ENCODE measurements at places on chromosomes 4 and X.

DNA sequence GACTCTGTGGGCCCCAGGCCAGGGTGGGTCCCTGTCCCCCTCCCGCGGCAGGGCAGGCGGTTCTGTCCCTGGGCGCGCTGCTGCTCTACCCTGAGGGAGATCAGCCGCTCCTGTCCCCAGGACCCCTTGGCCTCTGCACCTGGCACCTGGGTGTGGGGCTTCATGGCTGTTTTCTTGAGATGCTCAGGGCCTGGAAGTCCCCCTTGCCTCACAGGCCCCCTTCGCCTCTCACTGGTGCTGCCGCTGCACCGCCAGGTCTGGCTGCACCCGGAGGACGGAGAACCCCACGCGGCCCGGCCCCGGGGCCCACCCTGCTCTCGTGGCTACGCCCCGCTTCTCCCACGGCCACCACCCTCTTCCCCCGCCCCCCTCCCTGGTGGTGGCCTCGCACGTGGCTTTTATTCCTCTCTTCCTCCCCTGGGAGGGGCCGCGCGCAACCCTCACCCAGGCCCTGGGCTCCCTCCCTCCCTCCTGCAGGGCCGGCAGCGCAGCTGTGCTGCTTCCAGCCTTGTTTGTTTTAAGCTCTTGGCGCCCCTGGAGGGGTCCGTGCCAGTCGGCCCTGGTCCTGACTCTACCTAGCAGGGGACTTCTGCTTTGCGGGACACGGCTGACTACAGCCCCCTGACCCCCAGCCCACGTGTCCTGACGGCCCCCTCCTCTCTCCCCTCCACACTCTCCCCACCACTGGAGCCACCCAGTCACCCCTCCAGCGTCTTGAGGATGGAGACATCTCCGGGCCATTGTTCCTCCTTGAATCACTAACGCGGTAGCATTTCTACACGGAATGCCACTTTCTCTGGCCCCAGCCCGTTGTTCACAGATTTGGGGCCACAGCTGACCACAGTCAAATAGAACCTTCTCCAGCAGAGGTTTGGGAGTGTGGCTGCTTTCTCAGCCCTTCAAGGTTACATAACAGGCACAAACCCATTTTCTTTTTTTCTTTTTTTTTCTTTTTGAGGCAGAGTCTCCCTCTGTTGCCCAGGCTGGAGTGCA is 20.6 kb upstream of the CLDN24 start:
- DNase-seq = peak; percentile 30

GRCh38 chr4:47855350-47855749 is 17.5 kb upstream of the CORIN start:
- DNase-seq = no peak

DNA sequence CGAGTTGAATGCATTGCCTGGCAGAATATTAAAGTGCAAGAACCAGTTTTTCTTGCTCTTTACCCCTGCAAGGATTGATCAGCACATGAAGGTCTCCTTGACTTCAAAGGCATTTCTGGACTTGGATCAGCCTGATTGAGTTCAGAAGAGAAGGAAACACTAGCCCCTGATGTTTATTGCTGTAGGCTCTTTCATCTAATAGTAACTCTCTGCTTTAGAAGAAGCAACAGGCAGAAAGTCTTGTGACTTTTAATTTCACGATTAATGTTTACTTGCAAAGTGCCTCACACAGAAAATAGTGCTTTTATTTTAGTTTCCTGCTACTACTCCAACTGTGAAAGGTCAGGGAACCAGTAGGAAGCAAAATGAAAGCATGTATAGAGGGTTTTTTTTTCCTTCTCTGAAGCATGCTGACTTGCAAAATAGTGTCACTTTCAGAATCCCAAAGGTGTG is 69.1 kb downstream of the PCDH7 start:
- DNase-seq = no peak

DNA sequence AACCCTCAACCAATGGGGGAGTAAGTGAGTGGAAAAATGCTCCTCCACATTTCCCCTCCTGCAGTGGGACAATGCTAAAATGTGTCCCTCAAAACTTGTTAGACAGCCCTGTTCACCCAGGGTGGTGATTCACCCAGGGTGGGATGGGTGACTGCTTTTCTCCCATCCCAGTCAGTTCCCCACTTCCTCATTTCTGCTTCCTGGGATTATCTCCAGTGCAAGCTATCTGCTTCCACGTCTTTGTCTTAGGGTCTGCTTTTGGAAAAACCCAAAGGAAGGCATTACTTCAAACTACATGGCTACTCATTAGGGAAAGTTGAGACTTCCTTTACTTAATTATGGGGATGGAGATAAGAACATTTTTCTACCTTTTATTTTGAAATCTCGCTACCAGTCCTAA is 45.5 kb downstream of the ETNPPL start:
- DNase-seq = no peak

DNA sequence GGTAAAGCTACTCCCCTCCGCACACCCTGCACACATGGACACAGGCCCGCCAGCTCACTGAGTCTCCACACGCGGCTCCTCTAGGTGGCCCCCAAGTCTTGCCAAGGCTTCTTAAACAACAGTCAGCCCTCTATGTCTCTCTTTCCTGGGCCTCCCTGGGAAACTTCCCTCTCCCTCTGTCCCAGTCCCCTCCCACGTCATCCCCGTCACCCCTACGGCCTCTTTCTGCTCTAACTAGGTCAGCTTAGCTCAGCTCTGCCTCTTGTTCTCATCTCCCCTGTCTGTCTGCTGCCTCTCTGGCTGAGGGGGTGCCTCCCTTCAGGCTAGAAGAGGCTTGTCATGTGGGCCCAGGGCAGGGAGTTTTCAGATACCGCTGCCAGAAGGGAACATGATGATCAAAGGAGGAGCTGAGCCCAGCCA is 38.8 kb downstream of the SEPTIN6 start:
- DNase-seq = peak; percentile 62

- no peak for DNase-seq
Observed at GRCh38 chr4:173573725-173574124, 43.7 kb upstream of the HAND2 start.

DNA sequence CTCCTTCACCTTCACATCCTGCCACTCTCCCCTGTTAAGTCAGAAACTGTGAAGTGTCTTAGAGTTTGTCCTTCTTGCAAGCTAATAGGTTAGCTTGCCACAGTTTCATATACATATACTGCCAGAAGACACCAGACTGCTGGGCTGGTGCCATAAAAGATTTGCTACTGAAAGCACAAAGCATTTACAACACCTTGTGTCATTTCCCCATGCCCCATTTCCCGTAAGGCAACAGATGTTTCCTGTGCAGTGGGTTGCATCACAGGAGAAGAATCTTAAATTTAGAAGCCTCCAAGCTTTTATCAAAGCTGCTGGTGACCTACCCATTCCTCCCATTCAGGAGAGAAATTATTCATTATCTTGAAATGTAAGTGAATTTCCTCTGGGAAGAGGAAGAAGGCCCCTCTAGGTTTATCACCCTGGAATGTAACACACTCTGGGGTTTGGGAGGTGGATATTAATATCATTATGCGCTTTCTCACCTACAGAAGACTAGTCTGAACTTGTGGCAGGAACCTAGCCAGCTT is 34.5 kb upstream of the RAB33B start:
- no peak for DNase-seq

DNA sequence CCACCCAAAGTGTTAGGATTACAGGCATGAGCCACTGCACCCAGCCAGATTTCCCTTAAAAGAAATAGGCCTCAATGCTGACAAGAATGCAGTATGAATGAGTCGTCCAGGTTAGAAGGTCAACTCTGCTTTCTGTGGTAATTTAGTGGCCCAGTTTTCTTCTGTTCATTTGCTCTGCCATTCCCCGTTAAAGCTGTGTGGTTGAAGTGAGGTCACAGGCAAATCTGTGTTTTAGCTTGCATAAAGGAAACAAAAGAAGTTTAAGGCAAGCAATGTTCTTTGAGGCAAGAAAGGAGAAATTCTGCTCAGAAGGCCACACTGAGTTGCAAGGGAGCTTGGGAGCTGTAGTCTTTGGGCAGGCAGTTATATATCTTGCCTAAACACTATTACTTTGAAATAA is 176.8 kb downstream of the LARP7 start:
- no peak for DNase-seq

DNA sequence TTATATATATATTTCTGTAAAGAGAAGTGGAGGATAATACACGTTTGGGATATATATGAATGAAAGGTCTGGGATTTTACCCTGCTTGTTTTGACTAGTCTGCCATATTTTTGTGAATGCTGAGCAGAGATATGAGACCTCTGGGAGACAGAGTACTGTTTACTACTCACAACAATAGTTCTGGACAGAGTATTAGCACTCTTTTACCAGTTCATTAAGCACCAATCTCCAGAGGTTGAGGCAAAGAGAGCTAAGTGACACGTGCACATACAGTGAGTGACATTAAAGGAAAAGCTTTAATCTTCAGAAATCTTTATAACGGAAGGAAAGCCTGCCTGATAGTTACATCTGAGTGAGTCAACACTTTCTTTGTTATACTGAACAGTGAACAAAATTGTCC is 1452.7 kb upstream of the TENM3 start:
- no peak for DNase-seq

DNA sequence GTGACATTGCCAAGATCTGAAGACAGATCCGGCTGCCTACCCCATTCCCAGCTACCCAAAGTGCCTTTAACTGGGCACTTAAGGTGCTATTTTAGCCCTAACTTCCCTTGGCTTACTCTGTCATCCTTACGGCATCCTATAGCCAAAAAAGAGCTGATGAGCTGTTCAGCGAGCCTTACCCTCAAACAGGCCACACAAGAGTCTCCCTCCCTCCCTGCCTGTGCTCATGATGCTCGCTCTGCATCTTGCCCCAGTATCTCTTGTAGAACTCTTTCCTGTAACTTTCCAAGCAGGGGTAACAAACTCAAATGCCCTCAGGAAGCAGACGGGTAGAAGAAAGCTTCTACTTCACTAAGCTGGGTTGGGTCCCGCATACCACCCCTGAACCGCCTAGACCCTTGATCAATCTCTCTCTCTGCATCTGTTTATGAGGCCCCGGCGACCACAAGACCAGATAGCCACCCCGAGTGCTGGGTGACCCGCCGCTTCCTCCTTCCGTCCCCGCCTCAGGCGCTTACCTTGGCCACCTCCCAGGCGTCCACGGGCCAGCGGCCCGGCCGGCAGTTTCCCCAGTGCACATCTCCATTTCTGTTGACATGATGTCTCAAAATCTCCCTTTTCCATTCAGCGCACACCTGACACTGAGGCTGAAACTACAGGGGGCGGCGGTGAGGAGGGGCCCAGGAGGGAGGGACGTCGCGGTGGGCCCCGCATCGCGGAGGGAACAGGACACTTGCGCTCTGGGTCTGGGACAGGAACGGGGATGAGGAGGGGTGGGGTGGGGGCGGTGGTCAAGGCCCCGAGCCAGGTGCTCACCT is 663 bp downstream of the CXorf38 start:
- peak; percentile 64 for DNase-seq

Measured in heart left ventricle (tissue), 16 donors.